NCI-H1105 (cell line): ENCODE measurements at places on chromosomes 12 and 14.

DNA sequence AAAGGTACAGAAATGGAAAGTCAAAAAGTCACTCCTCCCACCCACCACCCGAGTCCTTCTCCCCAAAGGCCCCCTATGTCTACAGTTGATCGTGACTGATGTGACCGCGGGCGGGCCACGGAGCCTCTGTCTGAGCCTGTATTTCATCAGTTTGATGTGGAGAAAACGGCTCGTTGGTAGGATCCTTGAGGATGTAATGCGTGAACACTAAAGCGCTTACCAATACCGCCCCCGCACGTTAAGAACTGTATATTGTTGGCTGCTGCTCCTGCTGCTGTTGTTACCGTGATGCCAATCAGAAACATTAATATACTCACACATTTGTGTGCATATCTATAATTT, 24.6 kb upstream of the UBC start:
- no peak for DNase-seq

DNA sequence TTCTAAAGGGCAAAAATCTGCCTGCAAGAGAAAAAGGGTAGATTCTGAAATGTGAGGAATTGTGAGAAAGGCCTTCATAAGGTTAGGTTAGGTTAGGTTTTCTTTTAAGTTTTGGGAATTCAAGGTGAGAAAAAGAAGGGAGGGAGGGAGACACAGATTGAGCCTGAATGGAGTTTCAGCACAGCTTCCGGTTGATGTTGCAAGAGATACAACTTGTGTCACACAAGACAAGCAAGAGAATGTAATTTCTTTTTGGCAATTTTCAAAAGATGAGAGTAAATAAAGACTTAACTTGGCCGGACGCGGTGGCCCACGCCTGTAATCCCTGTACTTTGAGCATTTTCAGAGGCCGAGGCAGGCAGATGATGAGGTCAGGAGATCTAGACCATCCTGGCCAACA, 63.8 kb downstream of the CPSF2 start:
- DNase-seq = no peak

DNA sequence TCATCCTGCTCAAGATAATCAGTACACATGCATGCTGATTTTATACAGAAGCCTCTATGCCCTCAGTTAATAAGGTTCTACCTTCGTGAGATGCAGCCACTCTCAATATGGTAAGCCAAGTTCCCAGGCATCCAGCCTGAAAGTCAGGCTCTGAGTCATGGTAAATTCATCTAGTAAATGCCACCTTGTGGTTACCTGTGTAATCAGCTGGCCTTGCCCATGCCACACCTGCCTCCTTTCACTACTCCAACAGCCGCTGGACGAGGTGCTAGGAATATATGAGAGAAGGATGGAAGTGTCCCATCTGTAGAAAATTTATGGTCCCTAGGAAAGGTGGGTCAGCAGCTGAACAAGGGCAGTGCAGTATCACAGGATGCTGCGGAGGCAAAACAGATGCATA, 207.3 kb downstream of the SSPN start:
- peak; percentile 40 for DNase-seq

DNA sequence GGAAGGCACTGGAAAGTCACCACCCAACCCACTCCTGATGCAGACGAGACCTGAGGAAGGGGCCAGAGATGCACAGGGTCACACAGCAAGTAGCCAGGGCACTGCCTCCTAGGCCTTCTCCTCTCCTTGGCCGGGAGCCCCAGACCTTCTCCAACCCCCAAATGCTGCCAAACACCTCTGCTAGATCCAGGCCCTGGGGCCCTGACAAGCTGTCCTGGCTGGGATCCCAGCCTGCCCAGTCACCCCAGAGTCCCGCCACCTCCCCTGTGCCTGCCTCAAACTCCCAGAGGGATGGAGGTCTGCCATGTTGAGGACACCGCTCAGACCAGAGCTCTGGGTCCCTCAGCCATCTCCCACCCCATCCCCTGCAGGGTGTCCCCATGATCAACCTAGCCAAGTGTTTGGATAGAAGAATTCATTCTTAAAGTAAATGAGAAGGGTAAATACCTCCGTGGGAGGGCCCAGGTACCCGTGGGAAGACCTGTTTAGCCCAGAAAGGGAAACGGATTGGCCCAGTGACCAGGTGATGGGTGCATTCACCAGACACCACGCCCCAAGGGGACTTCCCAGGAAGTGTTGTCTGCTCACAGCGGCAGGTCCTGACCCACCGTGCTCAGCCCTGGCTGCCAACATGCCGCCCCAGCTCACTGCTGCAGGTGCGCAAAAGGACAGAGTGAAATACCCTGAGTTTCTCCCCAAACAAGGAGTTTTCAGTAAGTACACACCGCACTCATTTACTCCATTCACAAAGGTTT, 4.6 kb upstream of the DIO3 start:
- no peak for DNase-seq

GRCh38 chr12:83040339-83040738, 353.6 kb downstream of the TMTC2 start:
- no peak for DNase-seq

GRCh38 chr12:109779382-109779781, 53.8 kb downstream of the TRPV4 start:
- no peak for DNase-seq

DNA sequence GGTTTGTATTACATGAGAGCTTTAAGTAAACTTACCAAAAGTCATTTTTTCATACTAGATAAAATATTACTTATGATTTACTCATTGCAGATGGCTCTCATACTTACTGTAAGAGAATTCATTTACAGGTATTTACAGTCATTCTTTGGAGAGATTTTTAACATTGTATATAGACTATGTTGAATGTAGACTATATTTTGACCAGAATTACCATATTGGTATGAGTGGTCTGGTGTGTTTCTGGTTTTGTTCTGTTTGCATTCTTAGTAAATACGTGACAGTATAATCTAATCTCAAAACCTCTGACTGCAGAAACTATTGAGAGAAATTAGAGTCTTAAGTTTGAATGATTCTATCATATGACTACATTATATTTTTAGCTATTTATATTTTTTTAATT, 91.1 kb downstream of the USP15 start:
- no peak for DNase-seq

- no peak for DNase-seq
Measured at GRCh38 chr14:103241531-103241930, 92.5 kb upstream of the EIF5 start.

DNA sequence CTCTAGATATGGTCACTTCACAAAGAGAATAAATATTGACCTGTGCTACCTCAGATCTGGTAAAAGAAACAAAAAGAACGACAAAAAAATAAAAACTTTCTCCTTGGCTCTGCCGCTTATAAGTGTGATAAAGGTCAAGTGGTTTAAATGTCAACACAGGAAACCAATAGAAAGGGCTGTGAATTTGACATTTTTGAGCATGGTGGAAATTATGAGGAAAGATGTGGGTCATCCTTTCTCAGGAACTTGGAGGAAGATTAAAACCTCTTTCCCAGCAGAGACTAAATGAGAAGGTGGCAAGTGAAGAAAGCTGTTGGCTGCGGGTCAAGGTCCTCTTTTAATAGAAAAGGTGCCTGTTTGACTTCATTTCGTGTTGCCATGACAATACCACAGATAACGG, 28.2 kb downstream of the TESPA1 start:
- no peak for DNase-seq
